ENCODE measurements at places on chromosomes 12 and 14. TPM values are rescaled to one million over a fixed set of nuclear protein-coding genes. Genes with fewer than 3 reads are reported as not detected.

DNA sequence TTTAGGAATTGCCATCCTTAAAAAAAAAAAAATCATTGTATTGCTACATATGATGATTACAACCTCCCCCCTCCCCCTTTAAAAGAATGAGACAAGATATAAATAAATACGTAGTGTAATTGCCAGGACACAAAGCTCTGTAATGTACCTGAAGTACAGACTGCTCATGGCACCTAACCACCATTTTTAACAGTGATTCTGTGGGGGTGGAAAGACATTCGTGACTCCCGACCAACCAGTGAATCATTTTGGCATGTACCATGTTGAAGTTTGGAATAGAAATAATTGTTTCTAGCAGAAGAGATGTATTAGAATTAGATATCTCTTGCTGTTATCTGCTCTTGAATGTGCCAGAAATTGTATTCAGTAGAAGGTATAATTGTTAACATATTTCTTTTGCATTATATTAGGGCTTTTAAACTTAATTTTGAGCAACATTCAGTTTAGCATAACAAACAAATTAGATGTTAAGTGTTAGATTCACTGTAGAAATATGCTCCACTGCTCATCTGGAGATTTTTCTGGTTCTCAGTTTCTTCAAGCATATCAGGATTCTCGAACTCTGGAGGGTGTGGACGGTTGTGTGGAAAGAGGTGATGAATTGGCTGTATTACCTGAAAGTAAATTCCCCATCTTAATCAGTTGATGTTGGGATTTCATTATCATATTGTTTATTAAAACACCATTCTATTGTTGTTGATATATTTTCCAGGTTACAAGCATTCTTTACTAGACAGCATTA is 31.1 kb downstream of the FRS2 start:
- DNase-seq = no peak

GRCh38 chr12:729221-729620 is 23.2 kb upstream of the WNK1 start:
- DNase-seq = no peak

DNA sequence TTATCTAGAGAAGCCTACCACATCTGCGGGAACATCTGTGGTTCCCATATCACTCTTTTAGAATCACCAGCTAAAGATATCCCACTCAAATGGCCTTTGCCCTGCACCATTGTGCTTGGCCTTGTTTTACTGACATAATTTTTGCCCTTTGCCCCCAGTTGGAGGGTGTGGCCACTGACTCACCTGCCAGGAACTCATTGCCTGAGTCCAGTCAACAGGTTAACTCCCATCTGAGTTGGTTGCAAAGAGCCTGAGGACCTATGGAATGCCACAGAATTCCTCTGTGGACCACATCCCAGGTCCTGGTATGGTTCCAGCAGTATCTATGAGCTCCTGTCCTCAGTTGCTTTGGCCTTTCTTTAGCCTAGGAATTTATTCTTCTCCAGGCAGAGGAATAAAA is 55.7 kb upstream of the PTGR2 start:
- peak; percentile 84 for DNase-seq

- no peak for DNase-seq
Measured at GRCh38 chr14:101290611-101291010, 270.7 kb upstream of the DIO3 start.

GRCh38 chr12:59452746-59453145 is 143.1 kb upstream of the SLC16A7 start:
- DNase-seq = no peak

DNA sequence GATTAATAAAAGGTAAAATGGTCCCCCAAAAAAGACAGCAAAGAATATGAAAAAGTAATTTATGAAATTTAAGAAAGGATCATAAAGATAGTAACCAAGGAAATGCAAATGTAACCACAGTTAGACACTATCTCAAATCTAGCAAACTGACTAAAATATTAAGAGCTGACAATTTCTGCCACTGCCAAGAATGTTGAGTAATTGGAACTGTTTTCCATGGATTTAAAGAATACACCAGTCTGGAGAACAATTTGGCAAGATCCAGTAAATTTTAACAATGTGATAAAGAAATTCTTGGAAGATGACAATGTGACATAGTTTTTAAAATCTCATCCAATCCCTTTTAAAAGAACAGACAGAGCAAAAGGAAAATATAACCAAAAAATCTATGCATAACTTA is 798.0 kb upstream of the MGAT4C start:
- no peak for DNase-seq

DNA sequence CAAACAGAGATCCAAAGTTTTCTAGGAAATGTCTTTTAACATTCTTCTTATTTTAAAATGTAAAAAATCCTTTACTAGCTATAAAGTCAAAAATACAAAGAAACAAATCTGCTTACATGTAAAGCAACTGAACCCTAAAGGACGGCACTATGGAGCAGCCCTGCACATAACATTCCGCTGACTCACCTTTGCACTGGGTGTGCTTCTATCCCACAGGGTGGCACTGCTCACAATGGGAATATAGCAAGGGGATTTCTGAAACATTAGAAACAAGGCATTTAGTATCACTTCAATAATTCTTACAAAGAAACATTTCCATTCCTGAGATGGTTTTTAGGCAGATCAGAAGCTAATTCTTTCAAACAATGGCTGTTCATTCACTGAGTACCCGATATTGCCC is 94.3 kb downstream of the C12orf42 start:
- DNase-seq = peak; percentile 76

GRCh38 chr12:82474181-82474797 is 116.0 kb downstream of the METTL25 start:
- no peak for DNase-seq

DNA sequence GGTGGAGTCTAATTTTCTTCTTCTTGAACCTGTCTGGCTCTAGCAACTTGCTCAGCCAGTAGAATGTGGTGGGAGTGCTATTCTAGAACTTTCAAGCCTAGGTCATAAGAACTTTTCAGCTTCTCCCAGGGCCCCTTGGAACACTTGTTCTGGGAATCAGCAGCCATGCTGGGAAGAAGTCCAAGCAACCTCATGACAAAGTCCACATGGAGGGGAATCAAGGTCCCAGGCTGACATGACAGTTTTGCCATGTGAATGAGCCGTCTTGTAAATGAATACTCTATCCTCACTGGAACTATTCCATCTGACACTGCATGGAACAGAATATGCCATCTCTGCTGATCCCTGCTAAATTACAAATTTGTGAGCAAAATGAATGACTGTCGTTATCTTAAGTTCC is 214.2 kb upstream of the TBX3 start:
- DNase-seq = no peak

- DNase-seq = no peak
Measured at GRCh38 chr12:131732-132495, 65.3 kb downstream of the IQSEC3 start.

DNA sequence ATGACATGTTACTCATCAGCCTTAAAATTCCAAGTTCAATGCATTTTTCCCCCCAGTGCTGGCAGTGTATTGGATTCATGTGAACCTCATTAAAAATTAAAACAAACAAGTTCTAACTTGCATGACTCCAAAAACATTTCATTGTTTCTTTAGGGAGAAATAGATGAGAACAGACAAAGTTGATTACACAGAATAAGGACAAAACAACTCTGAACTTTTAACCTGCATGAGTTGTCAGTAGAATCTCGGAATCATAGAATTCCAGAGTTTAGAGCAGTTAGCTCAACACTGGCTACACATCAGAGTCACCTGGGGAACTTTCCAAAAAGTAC is 127.5 kb downstream of the TMX1 start:
- DNase-seq = peak; percentile 81

DNA sequence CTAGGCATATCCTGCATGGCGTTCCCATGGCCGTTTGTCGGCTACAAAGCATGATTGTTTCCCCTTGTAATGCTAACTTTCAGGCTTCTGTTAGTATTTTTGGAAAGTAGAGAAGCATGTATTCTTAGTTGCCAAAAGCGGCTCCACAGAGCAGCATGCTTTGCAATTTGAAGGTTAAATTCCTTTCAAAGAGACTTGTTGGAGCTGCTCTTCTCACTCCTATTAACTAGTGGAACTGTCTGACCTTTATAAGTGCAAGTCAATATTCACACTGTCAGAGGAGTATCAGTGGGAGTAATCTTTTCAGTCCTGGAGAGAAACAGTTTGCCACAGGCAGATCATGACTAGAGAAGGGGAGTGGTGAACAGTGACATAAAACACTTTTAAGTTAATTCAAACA is 656.1 kb upstream of the NOVA1 start:
- DNase-seq = no peak

DNA sequence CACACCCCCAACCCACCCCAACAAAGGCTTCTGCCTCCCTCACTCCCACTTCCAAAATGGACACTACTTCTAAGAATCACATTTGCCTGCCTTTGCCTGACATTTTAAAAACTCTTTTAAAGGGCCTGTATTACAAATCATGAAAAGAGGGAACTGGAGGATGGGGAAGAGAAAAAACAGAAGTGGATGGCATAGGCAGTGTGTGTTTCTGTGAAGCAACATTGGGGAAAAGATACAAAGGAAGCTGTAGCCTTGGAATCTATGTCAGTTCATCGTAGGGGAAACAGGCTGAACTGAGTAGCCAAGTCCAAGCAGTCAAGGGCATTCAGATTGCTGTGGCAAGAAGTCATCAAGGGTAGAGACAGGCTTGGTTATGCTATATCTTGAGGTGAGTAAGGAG is 273.9 kb downstream of the BTG1 start:
- no peak for DNase-seq

HHIPL1 gene
- 0.46 TPM for total RNA-seq

PRIMA1 gene
- total RNA-seq = not detected

PPP4R4 gene
- total RNA-seq = 4.4 TPM

RTL1 gene
- total RNA-seq = not detected

OVCH1 gene
- not detected for total RNA-seq

GDF3 gene
- total RNA-seq = not detected

All from foreskin keratinocyte (primary cell).